ENCODE measurements at places on chromosomes 5 and 9.

DNA sequence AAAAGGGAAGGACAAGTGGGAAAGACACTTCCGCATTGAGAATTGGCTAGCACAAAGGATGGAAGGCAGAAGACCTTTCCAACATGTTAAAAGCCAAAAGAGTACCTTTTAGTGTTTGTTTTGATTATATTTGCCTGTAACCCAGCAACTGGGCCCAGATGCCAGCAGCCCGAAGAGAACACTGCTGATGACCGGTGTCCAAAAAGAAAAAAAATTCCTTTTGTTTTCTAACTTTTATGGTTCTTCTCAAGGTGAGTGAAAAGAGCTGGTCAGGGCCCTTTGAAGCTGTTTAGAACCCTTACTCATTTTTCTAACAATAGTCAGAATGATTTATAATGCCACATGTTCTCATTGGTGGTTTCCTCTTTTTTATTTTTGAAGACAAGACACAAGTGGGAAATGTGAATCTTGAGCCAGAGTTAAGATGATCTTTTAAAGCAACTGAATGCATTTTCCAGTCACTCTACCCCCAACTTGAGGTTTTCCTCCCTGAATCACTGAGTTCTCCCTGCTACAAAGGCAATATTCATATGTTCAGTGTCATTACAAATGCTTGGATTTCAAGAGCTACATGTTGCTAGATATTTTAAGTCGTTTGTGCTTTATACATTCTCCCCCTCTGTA, 32.3 kb upstream of the ZNF462 start:
- no peak for DNase-seq

GRCh38 chr9:7794196-7794595, 5.4 kb downstream of the DMAC1 start:
- DNase-seq = no peak

DNA sequence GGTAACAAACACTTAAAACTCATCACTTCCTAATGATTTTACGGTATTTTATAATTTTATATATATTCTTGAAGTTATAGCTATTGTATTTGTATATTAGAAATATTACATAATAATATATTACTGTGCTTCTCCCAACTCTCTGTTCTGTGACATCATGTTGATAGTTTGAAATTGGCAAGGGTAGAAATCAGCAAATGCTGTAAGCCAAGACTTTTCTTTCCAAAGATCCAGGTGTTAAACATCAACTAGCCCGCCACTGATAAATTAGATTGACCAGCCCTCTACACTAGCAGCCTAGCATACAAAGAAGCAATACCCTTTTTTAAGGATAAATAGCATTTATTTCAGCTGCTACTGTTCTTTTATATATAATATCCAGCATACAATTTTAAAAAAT, 122.9 kb downstream of the PRELID2 start:
- DNase-seq = no peak

- DNase-seq = no peak
Observed at GRCh38 chr5:101796427-101796826, 499.7 kb downstream of the SLCO4C1 start.

- DNase-seq = no peak
Observed at GRCh38 chr9:101631892-101632291, 37.1 kb upstream of the PPP3R2 start.

DNA sequence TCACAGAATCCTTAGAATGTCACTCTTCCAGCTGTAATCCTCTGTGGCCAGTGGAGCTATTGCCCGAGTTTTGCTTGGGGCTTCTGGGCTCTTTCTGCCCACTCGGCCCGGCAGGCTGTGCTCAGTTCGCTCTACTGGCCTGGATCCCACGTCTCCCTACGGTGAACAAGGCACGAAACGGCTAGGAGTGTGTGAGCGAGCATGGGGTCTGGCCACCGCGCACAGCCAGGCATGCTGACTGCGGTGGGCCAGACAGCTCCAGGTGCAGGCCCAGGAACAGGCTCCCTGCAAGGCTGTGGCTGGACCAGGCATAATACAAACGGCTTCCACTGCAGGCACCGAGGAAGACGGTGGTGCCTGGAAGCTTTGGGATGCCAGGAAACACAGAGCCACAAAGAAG, 2035.5 kb upstream of the ACO1 start:
- DNase-seq = no peak

- DNase-seq = no peak
Observed at GRCh38 chr5:88890070-88890781, 7.2 kb upstream of the MEF2C start.

DNA sequence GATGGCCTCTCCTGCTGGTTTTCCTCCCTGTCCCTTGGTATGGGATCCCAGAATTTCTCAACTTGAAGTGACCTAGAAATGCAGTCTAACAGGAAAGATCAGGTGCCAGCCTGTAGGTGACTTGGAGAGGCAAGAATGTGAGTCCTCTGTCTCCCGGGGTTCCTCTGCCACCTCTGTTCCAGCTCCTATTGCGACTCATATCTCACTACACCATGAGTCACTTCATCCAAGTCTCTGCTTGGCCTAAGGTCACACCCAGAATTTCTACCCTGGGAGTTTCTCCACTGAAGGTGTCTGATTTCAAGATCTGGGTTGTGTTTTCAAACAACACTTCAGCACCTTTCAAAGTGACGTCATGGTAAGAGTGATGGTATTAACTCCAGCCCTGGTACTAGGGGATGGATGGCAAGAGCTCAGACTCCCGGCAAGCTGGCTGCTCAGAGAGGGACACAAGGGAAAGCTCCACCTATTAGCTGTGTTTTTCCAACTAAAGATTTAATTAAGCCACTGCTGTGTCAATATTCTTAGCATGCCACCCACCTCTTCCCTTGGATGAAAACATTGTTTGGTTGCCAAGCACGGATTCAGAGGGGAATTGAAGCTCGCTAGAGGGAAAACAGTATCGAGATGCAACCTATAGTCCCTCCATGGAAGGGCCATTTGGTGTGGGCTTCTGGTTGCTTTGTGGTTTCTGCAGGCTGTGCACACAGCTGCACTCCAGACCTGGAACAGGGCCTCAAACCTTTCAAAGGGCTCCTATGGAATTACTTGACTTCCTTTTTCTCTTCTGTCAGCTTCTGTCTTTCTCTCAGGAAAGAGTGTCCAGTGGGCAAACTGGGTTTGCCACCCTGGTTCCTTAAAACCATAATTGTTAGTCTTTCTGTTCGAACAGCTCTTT, 205.7 kb downstream of the GAS1 start:
- DNase-seq = no peak

- DNase-seq = no peak
Observed at GRCh38 chr5:56105511-56106291, 110.9 kb upstream of the IL6ST start.

GRCh38 chr9:15142878-15143534, 164.0 kb downstream of the TTC39B start:
- DNase-seq = no peak

DNA sequence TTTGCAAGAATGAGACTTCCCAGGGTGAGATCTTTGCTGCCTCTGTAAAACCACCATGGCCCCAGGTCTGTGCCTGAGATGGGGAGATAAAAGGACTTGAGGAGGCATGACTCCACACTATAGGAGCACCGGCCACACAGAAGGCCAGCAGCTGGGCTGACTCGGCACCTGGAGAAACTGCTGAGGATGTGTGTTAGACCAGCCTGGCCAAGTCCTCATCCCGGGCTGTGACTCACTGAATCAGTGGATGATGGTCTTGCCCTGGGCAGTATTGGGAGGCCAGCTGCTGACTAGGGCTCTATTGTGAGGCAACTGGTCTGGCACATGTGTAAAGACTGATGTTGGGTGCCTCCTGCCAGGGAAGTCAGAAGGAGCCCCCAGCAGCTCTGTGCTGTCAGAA, 286.2 kb downstream of the ACTL7B start:
- DNase-seq = no peak

- no peak for DNase-seq
Observed at GRCh38 chr5:2642684-2643345, 108.7 kb downstream of the IRX2 start.

GRCh38 chr5:141742866-141743851, 61.1 kb upstream of the ARAP3 start:
- DNase-seq = no peak

GRCh38 chr5:143166090-143166489, 237.4 kb downstream of the NR3C1 start:
- DNase-seq = no peak

- DNase-seq = no peak
Observed at GRCh38 chr9:134007150-134007549, 15.0 kb upstream of the VAV2 start.

DNA sequence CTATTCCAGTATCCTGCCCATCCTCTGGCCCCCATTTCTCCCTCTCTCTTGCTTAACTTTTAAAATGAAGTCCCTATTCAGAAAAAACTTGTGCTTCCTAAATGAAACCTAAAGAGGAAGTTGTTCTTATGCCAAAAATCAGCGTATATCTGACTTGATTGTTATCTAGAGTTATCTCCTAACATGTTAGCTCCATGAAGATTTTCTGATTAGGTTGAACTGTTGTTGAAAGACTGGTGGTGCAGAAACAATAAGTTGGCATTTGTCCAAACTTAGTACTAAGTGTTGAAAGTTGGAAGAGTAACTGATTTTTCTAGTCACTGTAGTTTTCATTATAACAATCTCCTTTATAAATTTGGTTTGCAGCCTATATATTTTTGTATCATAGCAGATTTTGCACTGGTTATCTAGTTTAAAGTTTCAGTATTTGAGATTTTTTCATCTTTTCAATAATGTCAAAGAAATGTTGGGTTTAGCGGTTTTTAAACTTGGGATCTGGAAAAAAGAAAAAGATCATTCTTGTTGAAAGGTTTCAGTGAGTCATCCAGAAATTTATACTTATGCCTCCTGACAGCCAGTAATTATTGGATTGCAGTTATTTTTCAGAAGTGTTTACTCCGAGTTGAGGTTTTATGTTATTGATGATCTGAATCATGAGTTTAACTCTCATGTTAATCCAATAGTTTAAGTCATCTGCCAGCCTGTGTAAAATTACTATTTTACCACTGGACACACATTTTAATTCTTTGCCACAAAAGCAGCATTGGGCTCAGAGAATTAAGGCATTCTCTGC, 60.6 kb downstream of the PAM start:
- DNase-seq = no peak

GRCh38 chr9:37919246-37919955, 15.5 kb upstream of the SLC25A51 start:
- DNase-seq = no peak

DNA sequence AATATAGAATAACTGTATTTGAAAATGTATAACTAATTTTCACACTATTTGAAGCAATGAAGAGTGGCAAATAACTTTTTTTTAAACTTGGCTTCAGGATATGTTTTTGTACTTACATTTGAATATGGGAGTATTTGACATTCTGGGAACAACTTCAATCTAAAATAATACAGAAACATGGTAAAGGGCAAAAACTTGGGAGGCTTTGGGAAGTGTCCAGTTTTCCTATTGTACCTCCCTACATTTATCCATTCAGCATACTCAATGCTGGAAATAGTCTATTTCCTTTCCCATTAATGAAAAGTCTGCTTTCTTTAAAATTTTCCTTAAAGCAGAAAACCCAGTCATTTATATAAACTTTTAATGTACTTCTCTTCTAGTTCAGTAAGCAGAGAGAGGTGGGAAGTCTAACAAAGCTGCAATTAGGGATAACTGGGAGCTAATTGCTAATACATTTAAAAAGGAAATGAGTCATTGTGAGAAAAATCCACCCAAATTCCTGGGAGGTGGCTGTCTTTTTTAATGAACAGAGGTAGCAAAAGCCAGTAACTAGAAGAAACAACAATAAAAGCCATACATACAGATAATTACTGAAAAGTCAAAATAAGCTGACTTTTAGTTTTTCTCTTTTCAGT, 128.8 kb downstream of the FBN2 start:
- DNase-seq = no peak

DNA sequence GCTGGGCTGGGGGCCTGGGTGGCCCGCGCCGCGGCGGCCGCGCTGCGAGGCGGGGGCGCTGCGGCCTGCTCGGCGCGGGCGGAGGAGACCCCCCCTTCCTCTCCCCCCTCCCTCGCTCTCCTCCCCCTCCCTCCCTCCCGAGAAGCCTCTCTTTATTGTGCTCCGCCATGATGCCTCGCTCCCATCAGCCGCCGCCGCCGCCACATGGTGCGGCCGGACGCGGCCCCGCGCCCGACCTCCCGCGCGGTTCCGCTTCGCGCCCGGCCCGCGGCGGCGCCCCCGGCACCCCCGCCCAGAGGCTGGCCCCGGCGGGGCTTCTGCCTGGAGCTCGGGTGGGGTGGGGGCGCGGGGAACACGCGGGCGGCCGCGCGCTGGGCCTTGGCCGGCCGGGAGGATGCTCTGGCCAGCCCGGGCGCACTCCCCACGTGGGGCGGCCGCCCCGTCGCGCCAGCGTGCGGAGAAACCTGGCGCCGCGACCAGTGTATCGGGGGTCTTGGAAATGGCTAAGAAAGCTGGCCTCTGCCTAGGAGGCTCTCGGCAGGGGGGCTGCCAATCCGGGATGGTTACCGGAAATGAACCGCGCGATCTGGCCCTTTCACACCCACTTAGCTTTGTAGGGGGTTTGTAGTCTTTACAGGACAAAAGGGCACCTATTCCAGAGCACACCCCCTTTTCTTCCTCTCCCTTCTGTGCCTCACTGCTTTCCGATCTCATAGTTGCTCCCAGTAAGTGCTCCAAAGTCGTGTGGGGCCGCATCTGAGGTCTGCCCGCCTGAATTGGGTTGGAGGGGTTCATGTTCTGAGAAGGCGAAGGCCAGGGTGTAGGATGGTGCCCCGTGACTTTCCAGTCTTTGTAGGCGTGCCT, 1.0 kb downstream of the SET start:
- no peak for DNase-seq

DNA sequence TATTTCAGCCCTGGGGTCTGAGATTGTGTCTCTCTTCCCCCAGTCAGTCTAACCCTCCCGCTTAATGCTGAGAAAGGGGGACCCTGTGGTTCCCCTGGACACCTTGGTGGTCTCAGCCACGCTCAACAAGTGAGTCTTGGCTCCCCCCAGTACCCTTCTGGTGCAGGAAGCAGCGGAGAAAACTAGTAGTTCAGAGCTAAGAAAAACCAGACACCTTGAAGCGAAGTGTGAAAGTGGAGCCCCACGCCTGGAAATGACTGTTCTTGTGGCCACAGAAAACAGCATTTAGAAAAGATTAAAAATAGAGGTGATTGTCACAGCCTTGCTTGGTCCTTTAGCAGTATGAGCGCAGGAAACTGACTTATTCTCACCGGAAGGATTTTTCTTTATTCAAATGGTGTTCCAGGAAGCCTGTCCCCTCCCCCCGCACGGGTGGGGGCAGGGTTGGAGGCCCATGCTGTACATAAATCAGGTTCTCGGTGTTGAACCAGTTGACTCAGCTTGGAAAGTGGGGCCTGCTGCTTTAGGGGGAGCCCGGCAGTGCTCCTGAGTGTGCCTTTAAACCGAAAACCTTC, 8.1 kb downstream of the ARPC5L start:
- peak; percentile 28 for DNase-seq

GRCh38 chr5:91328743-91329142, 54.4 kb downstream of the ARRDC3 start:
- no peak for DNase-seq

- DNase-seq = no peak
Observed at GRCh38 chr5:107876261-107876660, 205.5 kb upstream of the EFNA5 start.

DNA sequence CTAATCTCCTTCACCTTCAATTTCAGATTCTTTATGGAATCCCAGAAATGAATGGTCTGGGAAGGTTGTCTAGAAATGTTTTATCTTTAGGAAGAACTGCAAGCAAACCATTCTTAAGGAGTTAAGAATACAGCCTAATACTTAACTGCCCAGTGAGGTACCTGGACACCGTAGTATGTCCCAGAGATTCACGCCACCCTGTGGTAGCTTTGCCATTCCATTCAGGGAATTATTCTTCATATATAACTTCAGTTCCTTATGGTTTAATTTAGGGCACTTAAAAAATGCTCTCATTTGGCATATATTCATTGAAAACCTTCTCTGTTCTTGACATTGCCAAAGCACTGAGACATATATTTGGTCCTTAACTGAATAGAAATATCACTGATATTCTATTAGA, 49.7 kb downstream of the ACTBL2 start:
- DNase-seq = no peak

Data from esophagus squamous epithelium (tissue), 5 donors.